Stimulated activated CD4-positive, alpha-beta T cell treated with anti-CD3 and anti-CD28 coated beads, Interleukin-12 subunit alpha, Interleukin-12 subunit beta, amount 100 ng/mL, for 48 hours (primary cell): ENCODE measurements at places on chromosomes 11 and 22.

- DNase-seq: no peak
Measured at GRCh38 chr11:720642-721246, 14.7 kb downstream of the EPS8L2 start.

DNA sequence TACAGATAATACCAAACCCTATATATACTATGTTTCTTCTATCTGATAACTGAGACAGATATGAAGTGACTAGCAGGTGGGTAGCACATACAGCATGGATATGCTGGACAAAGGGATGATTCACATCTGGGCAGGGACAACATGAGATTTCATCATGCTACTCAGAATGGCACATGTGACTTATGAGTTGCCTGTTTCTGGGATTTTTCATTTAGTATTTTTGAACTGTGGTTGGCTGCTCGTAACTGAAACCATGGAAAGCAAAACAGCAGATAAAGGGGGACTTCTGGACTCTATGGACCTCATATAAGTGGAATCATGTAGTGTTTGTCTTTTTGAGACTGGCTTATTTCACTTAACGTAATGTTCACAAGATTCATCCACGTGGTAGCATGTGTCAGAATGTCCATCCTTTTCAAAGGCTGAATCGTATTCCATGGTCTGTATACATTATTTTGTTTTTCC lies 883.0 kb downstream of the TBC1D22A start:
- DNase-seq: no peak

DNA sequence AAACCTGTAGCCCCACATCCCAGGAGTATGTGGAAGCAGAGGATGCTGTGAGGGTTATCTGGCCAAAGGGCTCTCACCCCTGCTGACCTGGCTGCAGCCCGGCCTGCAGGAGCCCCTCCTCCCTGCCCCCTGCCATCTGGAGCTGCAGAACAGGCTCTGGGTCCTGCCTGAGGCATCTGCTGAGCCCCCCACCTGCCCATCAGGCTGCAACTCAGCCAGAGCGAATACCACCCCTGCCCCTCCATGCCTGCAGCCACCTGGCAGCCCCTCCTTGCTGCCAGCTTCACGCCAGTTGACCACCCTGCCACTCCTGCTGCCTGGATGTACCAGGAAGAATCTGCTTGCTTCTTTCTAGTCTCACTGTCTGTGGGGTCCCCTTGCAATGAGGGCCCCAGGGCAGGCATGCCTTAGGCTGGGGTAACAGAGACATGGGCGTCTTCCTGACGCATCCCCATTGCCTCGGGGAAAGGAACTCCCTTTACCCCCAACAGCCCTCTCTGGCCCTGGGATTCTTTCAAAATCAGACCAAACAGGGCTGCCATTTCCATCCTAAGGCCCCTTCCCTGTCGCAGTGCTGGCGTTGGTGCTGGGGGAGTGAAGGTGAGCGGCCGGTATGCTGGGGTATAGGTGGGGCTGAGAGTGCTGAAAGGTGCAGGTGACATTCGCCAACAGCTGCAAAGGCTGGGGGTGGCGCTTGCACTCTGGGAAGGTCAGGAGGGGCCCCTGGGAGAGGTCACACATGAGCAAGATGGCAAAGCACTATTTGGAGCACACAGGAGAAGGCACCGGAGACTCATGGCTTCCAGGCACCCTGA lies 1334.6 kb downstream of the TBC1D22A start:
- DNase-seq: no peak

DNA sequence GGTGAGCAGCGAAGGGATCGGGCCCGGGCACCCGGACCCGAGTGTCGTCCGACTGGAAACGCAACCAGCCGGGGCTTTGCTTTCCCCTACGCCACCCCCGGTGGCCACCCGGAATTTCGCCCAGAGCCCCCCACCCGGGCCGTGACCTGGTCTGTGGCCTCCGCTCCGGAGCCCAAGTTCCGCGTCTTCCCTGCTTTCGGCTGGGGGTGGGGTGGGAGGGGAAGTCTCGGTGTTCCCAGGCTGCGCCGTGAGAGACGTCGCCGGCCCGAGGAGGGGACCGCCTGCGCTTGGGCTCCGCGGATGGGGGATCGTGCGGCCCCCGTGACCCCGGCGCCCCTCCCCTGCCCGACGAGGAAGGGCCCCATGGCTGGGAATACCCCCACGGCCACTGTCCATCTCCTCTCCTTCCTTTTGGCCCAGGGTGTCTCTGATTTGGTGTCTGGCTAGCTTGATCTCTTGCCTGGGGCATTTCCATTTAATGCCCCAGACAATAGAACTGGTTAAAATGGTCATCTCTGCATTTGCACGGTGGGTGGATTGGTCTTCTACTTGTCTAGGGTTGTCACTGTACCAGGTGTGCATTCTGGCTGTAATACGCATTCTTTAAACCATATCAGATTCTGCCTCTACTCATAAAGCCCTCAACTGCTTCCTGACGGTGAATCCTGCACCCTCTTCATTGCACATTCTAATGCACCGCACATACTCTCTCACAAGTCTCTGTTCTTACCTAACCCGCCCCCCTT lies 789 bp downstream of the SIK2 start:
- no peak for DNase-seq

GRCh38 chr11:100769165-100769564 lies 82.1 kb downstream of the ARHGAP42 start:
- no peak for DNase-seq

- DNase-seq: no peak
Measured at GRCh38 chr11:127620671-127621070, 620.1 kb upstream of the KIRREL3 start.

- no peak for DNase-seq
Measured at GRCh38 chr11:2169005-2169378, 2.6 kb downstream of the TH start.

- no peak for DNase-seq
Measured at GRCh38 chr22:23054531-23055257, 15.6 kb upstream of the GNAZ start.

DNA sequence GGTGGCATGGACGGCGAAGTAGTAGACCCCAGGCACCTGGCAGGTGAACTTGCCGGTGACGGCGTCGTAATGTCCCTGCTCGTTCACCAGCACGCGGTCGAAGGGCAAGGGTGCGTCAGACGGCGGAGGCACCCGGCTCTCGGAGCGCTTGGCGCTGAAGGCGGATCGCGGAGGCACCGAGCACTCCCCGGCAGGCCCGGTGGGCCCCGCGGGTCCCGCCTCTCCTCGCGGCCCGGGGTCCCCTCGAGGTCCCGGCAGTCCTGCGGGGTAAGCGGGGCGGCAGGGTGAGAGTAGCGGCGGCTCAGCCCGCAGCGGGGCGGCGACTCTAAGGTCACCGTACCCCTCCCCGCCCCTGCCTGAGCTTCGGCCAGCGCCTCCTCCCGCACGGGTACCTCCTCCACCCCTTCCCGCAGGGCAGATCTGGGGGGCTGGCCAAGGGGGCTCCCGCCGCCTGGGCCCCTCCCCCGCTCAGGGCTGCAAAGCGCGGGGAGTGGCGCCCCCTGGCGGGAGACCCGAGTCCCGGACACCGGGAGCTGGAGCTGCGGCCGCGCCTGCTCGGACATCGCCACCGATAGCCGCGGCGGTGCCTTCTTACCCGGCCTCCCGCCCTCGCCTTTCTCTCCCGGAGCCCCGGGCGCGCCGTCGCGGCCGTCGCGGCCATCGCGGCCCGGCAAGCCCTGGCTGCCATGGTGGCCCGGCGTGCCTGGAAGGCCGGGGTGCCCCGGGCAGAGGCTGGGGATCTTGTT lies 921 bp downstream of the C1QTNF5 start:
- no peak for DNase-seq

DNA sequence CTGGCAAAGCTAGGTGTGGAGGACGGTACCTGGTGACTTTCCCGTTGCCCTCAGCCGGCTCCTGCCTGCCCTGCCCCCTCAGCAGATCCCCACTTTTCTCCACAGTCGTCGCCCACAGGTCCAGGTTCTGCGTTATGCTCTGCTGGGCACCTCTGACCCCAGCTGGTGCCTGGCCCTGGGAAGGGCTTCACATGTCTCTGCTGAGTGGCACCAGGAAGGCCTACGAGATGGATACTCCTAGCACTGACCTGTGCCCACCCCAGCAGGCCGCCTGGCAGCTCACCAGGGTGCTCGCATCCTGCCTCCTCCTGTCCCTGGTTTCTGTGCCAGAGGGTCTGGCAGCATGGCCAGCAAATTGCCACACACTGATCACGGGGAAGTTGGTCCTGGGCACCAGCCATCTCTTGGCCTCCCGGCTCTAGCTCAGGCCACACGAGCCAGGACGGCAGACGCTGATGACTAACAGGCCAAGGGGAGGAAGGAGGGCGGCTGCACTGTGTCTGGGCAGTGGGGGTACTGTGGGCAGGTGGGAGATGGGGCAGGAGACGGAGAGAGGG lies 13.8 kb downstream of the CARS1 start:
- DNase-seq: no peak

DNA sequence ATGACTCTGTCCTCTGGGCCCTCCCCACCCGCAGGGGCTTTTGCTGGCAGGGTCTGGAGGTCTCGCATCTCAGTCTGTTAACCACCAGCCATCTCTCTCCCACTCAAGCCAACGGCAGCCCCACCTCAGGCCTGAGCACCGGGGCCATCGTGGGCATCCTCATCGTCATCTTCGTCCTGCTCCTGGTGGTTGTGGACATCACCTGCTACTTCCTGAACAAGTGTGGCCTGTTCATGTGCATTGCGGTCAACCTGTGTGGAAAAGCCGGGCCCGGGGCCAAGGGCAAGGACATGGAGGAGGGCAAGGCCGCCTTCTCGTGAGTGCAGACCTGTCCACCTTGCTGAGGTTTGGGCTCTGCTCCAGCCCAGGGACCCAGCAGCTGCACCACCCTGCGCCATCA lies 44.3 kb upstream of the TTC12 start:
- no peak for DNase-seq

- no peak for DNase-seq
Measured at GRCh38 chr11:17915500-17916143, 97.2 kb downstream of the SERGEF start.

- DNase-seq: no peak
Measured at GRCh38 chr22:16961477-16962186, 46.4 kb downstream of the GAB4 start.

- DNase-seq: no peak
Measured at GRCh38 chr11:8080674-8081590, at the start of gene TUB. Gene TUB, plus strand, starts transcription at chr11:8081211. Its CDS starts 300 bp downstream, at chr11:8081511.

- peak; percentile 78 for DNase-seq
Measured at GRCh38 chr22:39534591-39535356, 2.2 kb upstream of the RPS19BP1 start.

- DNase-seq: peak; percentile 39
Measured at GRCh38 chr11:13668957-13669521, 571 bp downstream of the FAR1 start.

DNA sequence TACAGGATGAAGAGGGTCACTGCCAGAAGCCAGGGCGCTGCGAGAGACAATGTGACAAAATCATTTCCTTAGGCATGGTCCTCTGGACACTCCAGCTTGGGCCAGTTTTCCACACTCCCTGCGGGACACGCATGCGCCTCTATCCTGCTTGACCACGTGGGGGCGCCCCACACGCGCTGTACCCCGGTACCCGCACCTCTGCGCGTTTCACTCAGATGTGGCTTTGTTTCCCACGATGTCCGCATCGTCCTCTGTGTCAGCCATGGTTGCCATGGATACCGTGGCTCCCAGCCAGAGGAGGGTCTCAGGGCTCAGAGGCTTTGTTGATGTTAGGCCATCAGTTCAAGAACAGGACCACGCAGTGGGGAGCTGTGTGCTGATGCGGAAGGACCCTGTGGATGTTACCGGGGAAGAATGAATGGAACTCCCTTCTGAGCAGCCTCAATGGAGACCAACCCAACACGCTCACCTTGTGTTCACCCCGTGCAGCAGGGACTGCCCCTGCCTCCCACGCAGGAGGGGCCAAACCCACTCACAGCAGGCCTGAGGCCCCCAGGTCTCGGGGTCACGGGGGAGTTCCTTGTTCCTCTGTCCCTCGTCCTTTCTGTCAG lies 101.1 kb upstream of the SLC22A12 start:
- DNase-seq: peak; percentile 43

GRCh38 chr11:32444186-32444585 lies 8.8 kb upstream of the WT1 start:
- DNase-seq: no peak

DNA sequence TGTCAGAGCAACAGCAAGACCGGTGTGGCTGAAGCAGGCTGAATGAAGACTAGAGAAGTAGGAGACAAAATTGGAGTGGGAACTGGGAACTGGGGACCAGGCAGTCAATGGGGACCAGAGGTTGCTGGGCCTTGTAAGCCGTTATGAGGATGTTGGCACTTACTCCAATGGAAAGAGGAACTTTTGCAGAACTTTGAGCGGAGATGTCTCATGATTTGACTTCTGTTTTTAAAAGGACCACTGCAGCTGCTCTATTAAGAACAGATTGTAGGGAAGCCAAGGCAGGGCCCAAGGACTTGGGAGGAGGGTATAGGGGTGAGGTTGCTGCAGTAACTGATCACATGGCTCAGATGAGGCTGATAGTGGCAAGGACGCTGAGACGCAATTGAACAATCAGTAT lies 34.2 kb downstream of the IL18 start:
- no peak for DNase-seq

GRCh38 chr22:37161443-37161842 lies 11.7 kb upstream of the IL2RB start:
- no peak for DNase-seq

DNA sequence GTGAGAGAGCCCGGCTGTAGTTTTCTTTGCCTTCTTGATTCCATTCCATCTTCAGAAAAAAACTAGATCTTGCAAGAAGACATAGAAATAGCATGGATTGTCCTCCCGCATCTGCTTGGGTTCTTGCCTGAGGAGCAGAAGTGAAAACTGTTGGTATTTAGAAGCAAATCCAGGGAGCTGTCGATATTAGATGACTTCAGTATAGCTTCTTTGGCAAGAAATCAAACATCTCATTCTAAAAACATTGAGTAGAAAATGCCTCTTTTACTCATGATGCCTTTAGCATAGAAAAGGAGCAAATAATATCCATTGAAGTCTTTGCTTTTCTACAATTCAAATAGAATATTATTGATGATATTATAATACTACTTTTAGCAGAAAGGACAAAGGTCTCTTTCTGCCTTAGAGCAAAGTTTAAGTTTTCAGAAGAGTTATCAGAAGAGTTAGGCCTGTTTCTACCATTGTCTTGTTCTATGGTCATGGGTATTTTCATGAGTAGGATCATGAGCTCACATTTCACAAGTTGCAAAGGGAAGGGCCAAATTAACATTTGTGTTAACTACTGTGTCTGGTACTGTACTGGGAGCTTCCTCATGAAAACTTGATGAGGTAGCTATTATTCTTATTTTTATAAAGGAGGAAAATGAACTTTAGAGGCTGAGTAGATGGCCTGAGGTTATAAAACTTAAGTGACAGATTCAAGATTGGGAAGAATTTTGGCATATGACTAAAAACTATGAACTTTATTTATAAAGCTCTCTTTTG lies 49.7 kb downstream of the EXT2 start:
- no peak for DNase-seq

DNA sequence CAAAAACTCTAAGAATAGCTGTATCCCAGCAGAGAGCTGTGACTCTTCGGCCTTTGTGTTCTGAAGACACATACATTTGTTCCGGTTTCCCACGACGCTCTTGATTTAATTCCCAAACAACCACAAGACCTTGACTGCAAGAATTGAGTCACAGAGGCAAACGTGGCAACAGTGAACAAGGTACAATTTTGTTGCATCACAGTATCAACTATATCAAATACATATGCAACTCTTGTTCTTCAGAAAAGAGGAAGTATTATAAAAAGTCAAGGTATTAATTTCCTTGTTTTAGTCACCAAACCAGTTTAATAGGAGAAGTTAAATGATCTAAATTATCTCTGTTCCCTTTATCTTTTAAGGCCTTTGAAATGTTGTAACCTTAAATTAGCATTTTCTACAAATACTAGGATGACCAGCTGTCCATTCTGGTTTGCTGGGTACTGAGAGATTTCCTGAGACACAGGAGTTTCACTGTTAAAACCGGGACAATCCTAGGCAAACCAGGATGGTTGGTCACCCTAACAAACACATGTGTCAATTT lies 11.1 kb downstream of the HPS5 start:
- DNase-seq: no peak

GRCh38 chr11:32450372-32450771 lies 15.0 kb upstream of the WT1 start:
- DNase-seq: no peak
